Progenitor cell of endocrine pancreas (in vitro differentiated cells): ENCODE measurements at places on chromosomes 7 and 10.

- no peak for DNase-seq
These were observed 773.2 kb upstream of the LRRN3 start for GRCh38 chr7:110317541-110318265.

GRCh38 chr10:130899856-130900255, 411.7 kb downstream of the TCERG1L start:
- DNase-seq: no peak

DNA sequence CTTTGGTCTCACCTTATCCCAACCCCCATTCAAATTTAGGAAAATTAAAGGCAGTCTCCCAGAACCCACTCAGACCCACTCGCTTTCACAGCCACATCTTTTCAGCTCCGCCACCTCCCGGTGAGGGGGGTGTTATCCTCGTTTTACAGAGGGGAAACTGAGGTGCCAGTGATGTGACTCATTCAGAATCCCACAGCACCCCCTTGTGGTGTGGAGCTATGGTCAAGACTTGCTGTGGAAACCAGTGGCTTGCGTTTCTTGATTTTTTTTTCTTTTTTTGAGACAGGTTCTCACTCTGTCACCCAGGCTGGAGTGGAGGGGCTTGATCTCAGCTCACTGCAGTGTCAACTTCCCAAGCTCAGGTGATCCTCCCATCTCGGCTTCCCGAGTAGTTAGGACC, 27.6 kb downstream of the SLC35G1 start:
- DNase-seq: no peak

GRCh38 chr10:14949291-14949690, 4.6 kb downstream of the DCLRE1C start:
- DNase-seq: no peak

- no peak for DNase-seq
These were observed 44.7 kb upstream of the ZMIZ2 start for GRCh38 chr7:44703921-44704320.

DNA sequence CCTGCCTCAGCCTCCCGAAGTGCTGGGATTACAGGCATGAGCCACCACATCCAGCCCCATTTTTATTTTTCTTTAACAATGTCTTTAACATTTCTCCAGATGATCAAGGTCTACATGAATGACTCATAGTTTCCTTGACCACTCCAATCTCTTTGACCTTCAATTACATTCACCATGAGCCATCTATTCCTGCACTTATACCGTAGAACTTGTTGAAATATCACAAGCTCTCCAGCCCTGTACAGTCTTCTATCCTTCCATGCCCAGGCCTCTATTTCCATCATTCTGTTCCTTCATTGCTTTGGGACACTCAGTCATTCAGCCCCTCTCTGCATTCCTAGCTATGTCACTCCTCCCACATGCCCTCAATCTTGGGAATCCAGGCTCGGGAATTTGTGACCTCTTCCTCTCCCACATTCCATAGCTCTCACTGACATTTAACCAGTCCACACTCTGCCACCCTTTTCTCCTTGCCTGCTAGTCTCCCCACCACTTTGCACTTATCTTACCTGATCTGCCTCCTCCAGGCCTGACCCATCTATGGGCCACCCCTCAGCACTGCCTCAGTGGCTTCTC, 151.8 kb upstream of the STK17A start:
- DNase-seq: no peak

GRCh38 chr7:99210265-99210970, 2.5 kb upstream of the KPNA7 start:
- DNase-seq: no peak

- no peak for DNase-seq
These were observed 84.3 kb upstream of the RHEB start for GRCh38 chr7:151603951-151604350.

DNA sequence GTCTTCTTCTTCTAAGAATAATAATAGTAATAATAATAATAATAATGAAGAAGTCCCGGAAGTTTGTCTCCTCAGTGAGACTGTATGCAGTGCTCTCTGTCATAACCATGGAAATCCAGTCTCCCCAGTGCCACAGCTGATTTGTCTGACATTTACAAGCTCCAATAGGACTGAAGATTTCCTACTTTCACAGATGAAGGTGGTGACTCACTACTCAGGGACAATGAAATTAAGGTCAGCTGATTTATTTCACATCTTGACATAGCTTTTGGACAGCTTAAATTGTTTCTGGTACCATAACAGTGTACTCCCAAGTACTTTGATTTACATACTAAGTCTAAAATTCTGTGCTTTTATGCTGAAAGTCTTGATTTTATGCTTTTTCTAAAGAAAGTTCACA, 6.9 kb downstream of the CELF2 start:
- no peak for DNase-seq
